ENCODE measurements at places on chromosomes 16 and 17.

DNA sequence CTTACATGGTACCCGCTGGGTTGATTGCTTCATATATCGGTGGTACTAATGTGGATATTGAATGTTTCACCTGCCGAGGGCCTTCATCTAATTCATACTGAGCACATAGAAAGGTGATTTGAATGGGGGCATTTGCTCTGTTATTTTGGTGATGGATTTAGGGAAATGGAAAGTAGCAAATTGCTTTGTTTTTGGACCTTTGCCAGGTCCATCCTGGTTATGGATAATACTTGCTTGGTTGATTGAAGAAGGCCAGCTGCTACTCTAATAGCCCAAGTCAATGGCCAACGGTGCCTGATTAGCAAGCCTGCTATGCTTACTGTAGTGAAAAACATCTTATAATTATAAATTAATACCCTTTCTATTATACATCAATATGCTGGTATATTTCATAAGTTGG lies 253.6 kb downstream of the CDH13 start:
- no peak for DNase-seq

DNA sequence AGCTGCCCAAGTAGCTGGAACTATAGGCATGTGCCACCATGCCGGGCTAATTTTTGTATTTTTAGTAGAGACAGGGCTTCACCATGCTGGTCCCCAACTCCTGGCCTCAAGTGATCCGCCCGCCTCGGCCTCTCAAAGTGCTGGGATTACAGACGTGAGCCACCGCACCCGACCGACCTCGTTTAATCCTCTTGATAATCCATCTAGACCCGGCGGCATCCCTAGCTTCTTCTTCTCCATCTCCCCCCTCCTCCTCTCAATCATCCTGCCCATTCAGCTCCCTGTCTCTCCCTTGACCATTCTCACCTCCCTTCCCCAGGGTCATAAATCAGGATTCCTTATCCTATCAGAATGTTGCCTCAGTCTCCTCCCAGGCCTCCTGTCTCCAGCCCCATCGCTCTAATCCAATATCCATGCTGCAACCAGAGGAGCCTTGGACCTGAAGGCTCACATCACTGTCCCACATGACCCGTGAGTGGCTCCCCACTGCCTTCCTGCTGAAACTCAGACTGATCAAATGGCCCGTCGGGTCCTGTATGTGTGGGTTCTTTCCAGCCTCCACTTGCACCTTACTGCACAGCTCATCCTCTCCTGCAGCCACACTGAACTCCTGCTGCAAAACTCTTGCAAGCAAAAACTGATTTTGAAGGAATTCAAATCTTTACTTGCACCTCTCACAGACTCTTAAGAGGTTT lies 74.1 kb upstream of the CDH5 start:
- DNase-seq, result no peak

- DNase-seq, result no peak
These were observed 40.5 kb downstream of the ABHD15 start for GRCh38 chr17:29526322-29526721.

GRCh38 chr17:45855691-45856336 lies 11.1 kb downstream of the SPPL2C start:
- DNase-seq, result no peak

GRCh38 chr17:14838567-14838966 lies 426.6 kb downstream of the PMP22 start:
- DNase-seq, result no peak

- no peak for DNase-seq
These were observed 8.5 kb downstream of the ITGA3 start for GRCh38 chr17:50064253-50065001.

DNA sequence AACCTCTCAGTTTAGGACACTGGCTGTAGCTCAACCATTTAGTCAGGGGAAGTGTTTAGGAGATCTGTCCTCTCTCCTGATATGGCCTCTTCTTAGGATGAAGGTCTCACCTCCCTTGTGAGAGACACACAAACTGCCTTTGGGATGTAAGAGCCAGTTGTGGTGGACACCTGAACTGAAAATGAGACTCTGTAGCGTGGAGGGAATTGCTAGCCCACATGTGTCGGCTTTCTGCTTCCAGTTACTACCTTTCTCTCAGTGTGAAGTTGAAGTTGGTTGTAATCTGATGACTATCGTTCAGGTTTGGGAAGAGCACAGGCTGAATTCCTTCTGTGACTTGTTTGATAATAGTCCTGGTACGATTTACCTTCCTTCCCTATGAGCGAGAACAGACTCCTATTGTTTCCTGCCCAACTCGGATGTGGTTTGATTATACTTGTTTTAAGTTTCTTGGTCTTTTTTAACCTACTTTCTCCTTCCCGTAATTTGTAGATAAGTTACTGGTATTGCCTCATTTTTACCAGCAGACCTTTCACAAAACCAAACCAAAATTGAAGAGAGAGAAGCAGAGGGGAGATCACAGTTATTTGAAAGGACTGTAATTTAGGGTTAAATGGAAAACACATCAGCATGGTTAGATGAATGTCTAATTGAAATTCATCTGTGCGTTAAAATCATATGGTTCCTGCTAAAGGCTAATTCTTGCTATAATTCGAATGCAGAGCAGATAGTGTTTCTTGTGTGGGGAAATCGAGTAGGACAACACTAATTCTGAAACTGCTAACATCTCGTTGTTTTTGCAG lies 43.2 kb downstream of the CLEC16A start:
- DNase-seq, result no peak

GRCh38 chr17:44074231-44074910 lies 3.8 kb downstream of the G6PC3 start:
- no peak for DNase-seq

DNA sequence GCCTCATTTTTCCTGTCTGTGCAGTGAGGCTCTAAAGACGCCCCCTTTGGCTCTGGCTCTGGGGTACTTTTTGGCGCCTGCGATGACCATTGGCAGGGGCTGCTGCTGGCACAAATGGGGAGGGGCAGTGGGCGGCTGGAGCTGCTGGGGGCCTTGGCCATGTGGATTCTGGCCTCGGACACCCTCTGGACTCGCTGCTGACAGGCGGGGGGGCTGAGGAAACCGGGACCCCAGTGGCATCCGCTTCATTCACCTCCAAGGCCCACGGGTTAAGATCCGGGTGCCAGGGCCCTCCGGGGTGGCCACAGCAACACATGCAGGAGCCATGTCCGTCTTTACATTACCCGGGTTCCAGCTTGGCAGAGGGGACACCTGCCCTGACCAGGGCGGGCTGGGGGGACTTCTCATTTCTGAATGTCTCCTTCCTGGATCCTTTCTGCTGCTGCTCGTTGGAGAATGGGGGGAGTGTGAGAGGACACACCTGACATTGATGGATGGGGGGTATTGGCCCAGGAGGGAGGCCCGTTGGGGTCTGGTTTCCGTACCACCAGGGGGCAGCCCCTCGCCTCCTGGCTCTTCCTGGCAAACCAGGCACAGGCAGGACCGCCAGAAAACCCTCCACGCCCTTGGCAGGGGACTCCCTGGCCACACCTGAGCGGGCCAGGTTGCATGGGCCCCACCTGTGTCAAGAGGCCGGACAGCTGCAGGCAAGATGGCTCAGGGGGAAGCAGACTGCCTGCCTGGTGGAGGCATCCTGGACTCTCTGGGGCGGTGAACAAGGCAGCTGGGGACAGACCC lies 21.8 kb downstream of the GSE1 start:
- no peak for DNase-seq

GRCh38 chr17:4623249-4623648 lies 18.2 kb downstream of the ALOX15 start:
- no peak for DNase-seq

- no peak for DNase-seq
These were observed 6.3 kb downstream of the HSBP1 start for GRCh38 chr16:83813823-83814658.

DNA sequence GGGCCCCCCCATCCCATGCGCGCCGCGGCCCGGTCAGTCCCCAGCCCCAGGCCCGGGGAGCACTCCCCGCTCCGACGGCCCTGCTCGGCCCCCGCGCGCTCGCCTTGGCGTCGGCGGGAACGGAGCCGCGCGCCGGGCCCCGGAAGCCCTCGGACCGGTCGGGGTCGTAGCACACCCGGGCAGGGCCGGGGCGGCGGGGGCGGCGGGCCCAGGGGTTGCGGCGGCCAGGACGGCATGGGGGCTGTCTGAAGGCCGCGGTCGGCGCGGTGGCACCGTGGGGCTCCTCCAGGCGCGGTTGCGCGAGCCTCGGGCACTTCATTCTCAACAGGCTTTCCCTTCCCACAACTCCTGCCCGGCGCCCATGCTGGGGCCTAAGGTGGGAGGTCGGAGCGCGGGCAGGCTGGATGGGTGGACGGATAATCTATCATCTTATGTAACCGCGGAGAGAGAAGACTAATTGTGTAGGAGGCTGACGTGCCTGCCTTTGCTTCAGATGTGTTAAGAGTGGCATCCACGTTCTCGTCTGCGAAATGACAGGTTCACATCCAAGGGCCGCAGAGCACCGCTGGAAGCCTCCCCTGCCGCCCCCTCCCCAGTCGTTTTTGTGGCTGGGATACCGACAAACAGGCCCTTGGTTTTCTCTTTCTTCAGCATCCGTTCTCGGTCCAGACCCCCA lies 708 bp downstream of the BAIAP2 start:
- no peak for DNase-seq

GRCh38 chr17:80523956-80524712 lies 20.5 kb upstream of the RPTOR start:
- no peak for DNase-seq

GRCh38 chr17:78125976-78126894 lies 2.3 kb downstream of the TMC6 start:
- no peak for DNase-seq

GRCh38 chr16:68754084-68754792 lies 17.1 kb downstream of the CDH1 start:
- DNase-seq, result no peak

DNA sequence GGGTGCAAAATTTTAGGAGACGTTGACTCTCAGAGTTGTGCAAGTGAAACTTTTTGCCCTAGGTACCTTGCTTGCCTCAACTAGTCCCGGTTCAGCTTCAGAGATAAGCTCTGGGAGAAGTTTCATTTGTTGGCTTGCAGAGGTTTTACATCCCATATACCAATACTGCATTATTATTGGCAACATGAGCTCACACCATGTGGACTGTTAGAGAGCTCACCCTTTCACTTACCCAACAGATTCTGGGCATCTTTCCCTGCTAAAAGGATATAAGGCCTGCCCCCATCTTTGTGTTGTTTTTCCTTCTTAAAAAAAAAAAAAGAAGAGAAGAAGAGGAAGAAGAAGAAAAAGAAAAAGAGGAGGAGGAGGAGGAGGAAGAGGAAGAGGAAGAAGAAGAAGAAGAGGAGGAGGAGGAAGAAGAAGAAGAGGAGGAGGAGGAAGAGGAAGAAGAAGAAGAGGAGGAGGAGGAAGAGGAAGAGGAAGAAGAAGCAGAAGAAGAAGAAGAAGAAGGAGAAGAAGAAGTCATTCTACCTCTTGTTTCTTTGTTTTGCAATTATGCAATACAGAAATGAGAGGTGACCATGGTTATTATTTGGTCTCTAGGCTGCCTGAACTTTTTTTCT lies 292.6 kb upstream of the IRX3 start:
- DNase-seq, result no peak

DNA sequence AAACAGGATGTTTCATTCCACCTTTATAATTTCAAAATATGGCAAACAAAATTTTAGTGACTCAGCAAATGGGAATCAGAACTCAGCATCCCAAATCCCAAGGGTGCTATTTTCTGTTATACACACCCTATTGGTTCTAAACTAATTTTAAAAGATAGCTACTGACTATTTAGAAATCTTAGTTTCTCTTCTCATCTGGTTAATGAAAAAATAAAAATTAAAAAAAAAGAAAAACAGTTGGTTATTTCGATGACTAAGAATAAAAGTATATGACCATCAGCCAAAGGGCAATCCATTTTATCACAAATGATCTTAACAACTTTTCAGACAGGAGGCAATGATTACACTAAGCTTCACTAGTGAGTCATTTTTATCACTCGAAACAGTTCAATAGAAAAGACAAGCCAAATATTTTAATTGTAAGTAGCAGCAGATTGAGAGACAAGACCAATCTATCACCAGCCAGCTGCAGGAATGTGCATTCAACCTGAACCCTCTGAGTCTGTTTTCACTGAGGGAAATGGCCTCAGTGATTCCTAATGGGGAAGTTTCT lies 15.2 kb downstream of the PHLPP2 start:
- no peak for DNase-seq

DNA sequence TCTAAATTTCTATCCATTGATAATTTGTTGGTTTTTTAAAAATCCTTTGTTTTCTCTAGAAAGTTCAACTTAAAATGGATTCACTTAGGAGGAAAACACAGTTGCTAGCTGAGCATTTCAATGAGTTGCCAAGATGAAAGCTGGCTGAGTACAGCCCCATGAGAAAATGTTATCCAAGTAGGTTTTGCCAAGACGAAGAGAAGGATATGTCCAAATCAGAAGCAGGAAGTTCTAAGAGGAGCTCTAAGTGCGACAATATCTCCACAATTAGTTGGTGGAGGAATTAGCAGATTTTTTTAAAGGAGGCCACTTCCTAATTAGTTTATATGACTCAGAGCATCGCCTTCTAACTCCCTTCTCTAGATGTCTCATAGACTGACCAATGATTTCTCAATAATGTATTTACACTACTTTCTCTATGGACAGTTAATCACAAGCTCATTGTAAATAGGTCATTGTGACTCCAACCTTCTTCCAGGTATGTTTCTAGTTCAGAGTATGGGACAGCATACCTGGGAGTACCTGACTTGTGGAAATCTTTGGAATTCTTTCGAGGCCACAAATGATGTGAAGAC lies 873.3 kb upstream of the SOX9 start:
- DNase-seq, result no peak
